Left ventricle myocardium superior (tissue), 1 donor: ENCODE measurements at places on chromosomes 13 and 19. TPM values are rescaled to one million over a fixed set of nuclear protein-coding genes. Genes with fewer than 3 reads are reported as not detected.

- DNase-seq = no peak
These were observed 166.1 kb downstream of the DCT start for GRCh38 chr13:94313321-94313910.

GRCh38 chr19:33947265-33947964 is 150.7 kb downstream of the KCTD15 start:
- DNase-seq = no peak

The PTOV1 gene
- 127 TPM for total RNA-seq

The MCF2L gene
- 49.5 TPM for total RNA-seq

GRCh38 chr19:55212447-55212846 is 3.1 kb upstream of the PTPRH start:
- no peak for DNase-seq

- no peak for DNase-seq
These were observed 147.4 kb downstream of the RNF17 start for GRCh38 chr13:24911133-24911908.

DNA sequence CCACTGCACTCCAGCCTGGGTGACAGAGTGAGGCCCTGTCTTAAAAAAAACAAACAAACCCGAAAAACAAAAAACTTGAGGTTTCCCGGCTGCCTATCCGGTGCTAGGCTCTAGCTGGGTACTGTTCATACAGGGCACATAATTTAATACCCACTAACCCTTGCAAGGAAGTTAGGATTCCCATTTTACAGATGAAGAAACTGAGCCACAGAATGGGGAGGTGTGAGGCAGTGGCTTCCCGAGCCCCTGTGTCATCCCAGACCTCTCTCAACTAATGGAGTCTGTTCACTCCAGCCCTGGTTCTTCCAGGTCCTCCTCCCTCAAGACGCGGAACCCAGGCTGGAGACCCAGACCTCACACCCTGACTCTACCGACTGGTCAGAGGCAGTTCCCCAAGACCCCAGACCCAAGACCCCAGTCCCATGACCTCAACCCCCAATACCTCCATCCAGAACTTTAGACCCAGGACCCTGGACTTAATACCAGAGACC is 576 bp downstream of the APBA3 start:
- no peak for DNase-seq

DNA sequence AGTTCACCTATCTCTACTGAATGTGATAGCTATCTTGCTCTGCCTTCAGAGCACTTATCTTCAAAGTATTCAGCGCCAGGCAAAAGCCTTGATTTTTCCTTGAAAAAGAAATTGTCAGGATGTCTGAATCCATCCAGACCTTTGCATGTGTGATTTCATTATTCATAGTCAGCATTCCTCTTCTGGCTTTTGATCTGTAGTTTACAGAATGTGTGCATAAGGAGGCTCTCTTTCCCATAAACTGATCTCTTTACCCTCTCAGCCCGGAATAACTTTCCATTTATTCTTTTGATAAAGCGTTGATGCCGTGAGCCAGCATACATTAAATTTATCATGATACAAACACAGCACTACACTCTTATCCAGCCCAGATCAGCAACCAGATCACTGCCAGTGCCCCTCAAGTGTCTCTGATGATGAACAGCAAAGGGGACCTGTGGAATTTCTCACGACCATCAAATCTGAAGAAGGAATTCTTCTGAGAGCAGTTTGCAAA is 130.8 kb downstream of the DNAJC15 start:
- DNase-seq = no peak
